ENCODE measurements at places on chromosomes 13 and 19.

GRCh38 chr13:91346850-91347201 is 661 bp upstream of the MIR17HG start:
- DNase-seq = no peak

DNA sequence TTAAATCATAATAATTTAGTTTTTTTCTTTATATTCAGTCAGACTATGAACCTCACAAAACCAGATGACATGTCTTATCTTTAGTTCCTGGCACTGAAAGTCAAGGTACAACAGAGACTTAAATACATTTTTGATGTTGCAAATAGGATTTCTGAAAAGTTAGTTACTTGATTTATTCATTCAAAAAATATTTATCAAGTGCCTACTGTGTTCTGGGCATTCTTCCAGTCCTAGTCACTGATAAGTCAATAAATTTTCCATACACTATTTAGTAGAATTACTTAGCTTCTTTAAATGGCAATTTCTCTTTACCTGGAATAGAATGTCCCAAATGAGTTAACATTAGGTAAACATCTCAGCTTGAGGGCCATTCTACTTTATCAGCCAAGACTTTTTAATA is 938.3 kb upstream of the PCDH9 start:
- DNase-seq = no peak

GRCh38 chr13:24179486-24179850 is 18.9 kb downstream of the SPATA13 start:
- no peak for DNase-seq

DNA sequence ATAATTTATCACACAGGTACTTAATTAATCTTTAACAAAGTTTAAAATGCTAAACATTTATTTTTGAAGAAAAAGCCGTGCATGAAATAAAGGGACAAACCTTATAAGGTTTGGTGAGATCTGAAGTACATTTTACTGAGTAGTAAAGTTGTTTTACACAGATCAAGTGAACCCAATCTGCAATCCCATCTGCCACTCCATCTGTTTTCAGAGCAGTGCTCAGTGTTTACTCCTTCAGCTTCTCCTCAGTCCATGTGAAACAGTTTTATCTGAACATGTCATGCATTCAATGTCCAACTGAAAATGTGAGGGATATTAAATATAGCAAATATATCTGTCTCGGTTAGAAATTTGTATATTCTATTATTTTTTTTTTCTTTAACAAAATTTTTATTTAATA is 166.8 kb downstream of the MAB21L1 start:
- DNase-seq = peak; percentile 5
